Activated naive CD8-positive, alpha-beta T cell treated with anti-CD3 and anti-CD28 coated beads for 36 hours (primary cell): ENCODE measurements at places on chromosomes 5 and 9.

- DNase-seq: no peak
Measured at GRCh38 chr9:78210841-78211301, 25.0 kb upstream of the CEP78 start.

GRCh38 chr5:75640826-75641225 lies 29.6 kb downstream of the ANKDD1B start:
- DNase-seq: no peak

- DNase-seq: peak; percentile 17
Measured at GRCh38 chr9:15513335-15513734, 2.6 kb upstream of the PSIP1 start.

- no peak for DNase-seq
Measured at GRCh38 chr5:92023141-92023471, 640.0 kb upstream of the ARRDC3 start.

- DNase-seq: peak; percentile 8
Measured at GRCh38 chr5:57383093-57383861, 99.3 kb downstream of the ACTBL2 start.

GRCh38 chr9:37324261-37324683 lies 98.2 kb upstream of the GRHPR start:
- DNase-seq: no peak

- DNase-seq: no peak
Measured at GRCh38 chr9:35771943-35772342, 17.9 kb upstream of the MSMP start.

GRCh38 chr9:84710701-84711397 lies 41.3 kb downstream of the NTRK2 start:
- no peak for DNase-seq

- no peak for DNase-seq
Measured at GRCh38 chr5:131148835-131149234, 16.2 kb downstream of the HINT1 start.
